Frontal cortex (tissue), 4 donors: ENCODE measurements at places on chromosomes 6 and 20.

DNA sequence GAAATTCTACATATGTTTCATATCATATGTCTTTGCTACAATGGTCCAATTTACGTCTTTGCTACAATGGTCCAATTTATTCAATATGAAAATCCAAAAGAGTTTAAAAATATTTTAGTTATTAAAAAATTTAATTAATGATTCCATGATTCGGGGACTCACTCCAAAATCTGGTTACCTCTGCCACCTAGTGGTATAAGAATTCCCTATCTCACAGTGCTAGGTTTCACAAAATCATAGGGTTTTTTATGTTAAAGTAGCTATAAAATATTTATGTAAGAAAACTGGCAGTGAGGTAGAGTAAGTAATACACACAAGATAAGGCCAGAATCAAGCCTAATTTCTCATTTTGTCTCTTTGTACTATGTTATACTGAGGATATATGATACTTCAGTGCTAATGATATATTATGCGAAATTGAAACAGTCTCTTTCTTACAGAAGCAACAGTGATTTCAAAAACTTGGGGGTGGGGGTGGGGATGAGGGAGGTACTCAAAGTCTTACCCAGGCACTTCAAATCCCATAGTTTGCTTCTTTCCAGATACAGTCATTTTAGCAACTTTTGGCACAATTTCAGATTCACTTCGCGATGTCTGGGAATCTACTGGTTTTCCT lies 52.3 kb downstream of the HBS1L start:
- DNase-seq: no peak

- peak; percentile 66 for DNase-seq
Observed at GRCh38 chr6:33433544-33434191, 13.8 kb downstream of the SYNGAP1 start.

DNA sequence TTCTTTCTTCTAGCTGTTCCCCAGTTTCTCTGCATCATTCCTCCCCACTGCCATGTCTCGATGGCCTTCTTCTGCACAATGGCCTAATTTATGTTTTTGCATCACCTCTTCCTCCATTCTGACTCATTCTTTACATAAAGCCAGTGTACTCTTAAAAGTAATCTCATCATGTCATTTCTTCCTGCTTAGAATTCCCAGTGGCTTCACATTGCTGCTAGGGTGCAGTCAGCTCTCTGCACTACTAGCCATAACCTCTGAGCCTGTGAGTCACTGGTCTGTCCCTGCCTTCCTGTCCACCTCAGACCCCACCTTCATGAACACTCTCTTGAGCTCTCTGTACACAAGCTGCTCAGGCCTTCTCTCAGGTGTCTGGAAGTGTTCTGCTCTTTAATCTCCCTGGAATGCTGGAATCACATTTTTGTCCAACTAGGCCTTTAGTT lies 24.1 kb upstream of the TRIM27 start:
- no peak for DNase-seq

DNA sequence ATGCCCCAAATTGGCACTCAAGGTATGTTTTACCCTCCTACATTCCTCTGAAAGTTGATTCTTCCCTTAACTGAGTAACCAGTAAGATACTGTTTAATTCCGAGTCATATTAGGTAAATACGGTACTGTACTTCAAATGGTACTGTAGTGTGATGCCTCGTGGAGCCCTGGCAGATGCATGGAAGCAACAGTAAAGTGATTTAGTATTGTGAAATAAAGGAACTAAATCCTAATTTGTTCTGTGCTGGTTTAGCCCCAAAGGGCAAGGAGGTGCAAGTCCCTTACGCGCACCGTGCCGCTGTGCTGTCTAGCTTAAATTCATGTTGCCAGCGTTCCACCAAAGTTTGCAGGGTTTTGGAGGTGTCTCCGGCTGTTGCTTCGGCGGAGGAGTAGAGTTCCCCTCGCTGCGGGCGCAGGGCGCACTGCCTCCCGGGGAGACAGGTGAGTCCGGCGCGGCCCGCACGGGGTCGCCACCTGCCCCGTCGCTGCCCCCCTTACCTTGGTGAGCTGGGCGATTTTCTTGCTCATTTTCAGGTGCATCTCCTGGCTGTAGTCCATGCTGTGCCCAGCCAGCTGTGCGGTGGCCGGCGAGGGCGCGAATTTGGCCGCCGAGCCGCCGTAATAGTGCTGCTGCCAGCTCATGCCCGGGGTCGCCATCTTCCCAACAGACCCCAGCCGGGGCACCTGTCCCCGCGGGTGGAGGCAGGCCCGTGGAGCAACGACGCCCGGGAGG lies 655 bp downstream of the FAM184A start:
- DNase-seq: peak; percentile 30

- DNase-seq: no peak
Observed at GRCh38 chr6:45697605-45698004, 318.1 kb downstream of the CLIC5 start.

DNA sequence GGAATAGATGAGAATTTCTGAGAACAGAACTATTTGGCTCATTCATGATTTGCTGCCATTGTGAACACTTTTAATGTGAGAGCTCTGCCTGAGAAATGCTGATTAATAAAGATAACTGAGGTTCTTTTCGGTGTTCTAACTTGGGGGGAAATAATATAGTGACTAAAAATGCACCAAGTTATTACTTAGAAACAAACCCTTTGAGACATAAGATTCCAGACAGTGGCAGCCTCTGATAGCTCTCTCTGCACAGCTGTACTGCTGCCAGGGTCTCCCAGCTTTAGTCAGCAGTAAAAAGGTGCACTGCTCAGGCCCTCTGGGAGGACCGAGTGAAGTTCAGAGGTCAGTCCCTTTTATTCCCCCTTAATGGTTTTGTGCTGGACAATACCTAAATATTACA lies 2.5 kb upstream of the PRDM1 start:
- DNase-seq: no peak

GRCh38 chr6:28254121-28254519 lies 2.1 kb upstream of the ZKSCAN4 start:
- no peak for DNase-seq

GRCh38 chr6:110618591-110619267 lies 142.3 kb upstream of the SLC22A16 start:
- DNase-seq: no peak

GRCh38 chr6:145860562-145860961 lies 46.0 kb upstream of the FBXO30 start:
- no peak for DNase-seq

GRCh38 chr6:112640891-112641290 lies 293.8 kb downstream of the RFPL4B start:
- no peak for DNase-seq
